ENCODE measurements at places on chromosomes 2 and 18.

DNA sequence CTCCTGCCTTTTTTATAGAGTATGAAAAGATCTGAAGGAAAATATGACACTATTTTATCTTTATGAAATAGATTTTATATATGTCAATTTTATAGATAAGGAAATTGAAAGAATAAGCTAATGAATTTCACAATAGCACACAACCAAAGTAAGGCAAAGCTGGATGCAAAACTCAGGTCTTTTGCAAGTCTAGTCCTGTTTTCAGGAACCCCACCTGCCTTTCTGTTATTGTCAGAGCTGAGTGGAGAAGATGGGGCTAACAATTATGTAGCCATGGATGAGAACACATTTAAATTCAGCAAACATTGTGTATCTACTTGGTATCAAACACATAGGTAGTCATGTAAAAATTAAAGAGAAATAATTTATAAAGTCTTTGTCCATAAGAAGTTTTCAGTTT is 161.5 kb upstream of the ZEB2 start:
- DNase-seq = no peak

DNA sequence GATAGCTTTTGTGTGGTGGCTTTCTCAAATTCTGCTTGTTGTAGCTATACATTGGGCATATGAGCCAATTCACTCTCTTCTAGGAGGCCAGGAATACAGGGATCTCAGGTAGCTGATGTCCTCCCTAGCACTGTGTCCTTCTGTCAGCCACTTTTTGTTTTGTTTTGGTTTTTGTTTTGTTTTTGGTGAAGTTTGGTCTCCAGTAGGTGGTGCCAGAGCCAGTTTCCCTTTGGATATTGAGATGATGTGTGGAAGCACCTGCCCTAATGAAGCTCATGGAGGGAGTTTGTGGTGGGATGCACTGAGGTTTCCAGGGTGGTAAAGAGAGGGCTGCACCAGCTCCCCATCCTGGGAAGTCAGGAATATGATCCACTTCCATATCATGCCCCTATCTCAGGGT is 100.5 kb upstream of the VWC2L start:
- no peak for DNase-seq

DNA sequence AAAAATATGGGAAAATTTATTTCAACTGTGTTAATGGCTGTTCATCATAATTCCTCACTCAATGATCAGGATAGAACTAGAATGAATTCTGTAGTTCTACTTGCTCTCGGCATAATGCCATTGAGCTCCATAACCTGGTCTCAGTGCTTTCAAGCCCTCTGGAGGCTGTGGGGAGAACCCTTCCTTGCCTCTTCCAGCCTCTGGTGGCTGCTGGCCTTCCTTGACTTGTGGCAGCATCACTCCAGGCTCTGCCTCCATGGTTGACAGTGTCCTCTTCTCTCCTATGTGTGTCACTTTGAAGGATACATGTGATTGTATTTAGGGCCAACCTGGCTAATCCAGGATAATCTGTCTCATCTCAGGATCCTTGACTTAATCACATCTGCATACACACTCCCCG is 26.9 kb upstream of the CABYR start:
- no peak for DNase-seq

- DNase-seq = no peak
Measured at GRCh38 chr2:180705122-180705521, 275.3 kb upstream of the UBE2E3 start.

GRCh38 chr2:227163485-227163997 is 464 bp downstream of the COL4A4 start:
- DNase-seq = no peak

GRCh38 chr2:165818920-165819319 is 24.9 kb upstream of the GALNT3 start:
- no peak for DNase-seq

DNA sequence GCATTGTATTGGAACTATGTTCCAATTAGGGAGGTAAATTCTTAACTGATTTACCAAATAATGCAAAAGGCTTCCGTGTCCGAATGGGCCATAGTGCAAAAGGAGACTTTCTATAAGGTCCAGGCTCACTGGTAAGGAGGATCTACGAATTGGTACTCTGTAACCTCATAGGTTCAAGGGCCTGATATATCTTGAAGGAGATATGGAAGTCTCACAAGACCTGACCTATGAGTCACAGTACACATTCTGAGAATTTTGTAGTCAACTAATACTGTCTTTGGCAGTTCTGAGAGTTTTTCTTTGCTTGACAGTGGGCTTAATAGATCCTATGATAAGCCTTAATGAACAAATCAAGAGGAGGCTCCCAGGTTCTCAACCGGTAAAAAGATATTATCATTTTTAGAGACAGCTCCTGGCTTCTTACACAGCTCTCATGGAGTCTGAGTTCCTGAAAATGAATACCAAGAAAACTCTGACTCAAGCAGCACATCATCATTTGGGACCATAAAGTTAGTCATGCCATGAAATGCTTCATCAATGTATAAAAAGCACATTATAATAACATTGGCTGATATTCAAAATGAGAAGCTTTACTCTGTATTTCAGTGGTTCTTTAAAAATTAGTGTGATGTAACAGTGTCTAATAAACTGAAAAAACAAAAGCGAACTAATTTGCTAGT is 1275.2 kb upstream of the CRIM1 start:
- DNase-seq = no peak

GRCh38 chr2:68388358-68388757 is 23.3 kb downstream of the PLEK start:
- no peak for DNase-seq

GRCh38 chr2:114800371-114800770 is 357.9 kb downstream of the DPP10 start:
- no peak for DNase-seq

All from stimulated activated CD4-positive, alpha-beta T cell treated with anti-CD3 and anti-CD28 coated beads, Interleukin-1b, Interleukin-23, amount 100 ng/mL, for 4 hours (primary cell).